ENCODE measurements at places on chromosomes 2 and 18. TPM values are rescaled to one million over a fixed set of nuclear protein-coding genes. Genes with fewer than 3 reads are reported as not detected.

DNA sequence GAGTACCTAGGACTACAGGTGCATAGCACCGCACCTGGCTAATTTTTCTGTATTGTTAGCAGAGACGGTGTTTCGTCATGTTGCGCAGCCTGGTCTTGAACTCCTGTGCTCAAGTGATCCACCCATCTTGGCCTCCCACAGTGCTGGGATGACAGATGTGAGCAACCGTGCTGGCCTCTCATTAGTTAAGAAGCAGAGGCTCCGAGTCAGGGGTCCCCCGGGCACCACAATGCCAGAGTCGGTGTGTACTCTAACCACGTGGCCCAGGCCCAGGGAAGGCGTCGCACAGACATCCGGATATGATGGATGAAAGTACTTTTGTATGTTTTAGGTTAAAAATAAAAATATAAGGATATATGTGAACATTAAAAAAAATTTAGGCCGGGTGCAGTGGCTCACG, 28.3 kb upstream of the HPCAL1 start:
- peaks cover 42% of the 10 kb centered on the region for H3K4me1 ChIP-seq
- no peak overlapping the region for H3K27ac ChIP-seq
- no peaks in the 10 kb centered on the region for H3K27me3 ChIP-seq
- DNase-seq = no peak
- no peaks in the 10 kb centered on the region for H3K36me3 ChIP-seq

- no peaks in the 10 kb centered on the region for H3K36me3 ChIP-seq
- H3K4me1 ChIP-seq = no peaks in the 10 kb centered on the region
- no peak overlapping the region for H3K4me3 ChIP-seq
- no peak for DNase-seq
- no peak overlapping the region for H3K27ac ChIP-seq
- no peaks in the 10 kb centered on the region for H3K27me3 ChIP-seq
Measured at GRCh38 chr18:79542876-79543750, 136.5 kb upstream of the CTDP1 start.

- DNase-seq = no peak
- H3K4me3 ChIP-seq = no peak overlapping the region
- no peaks in the 10 kb centered on the region for H3K4me1 ChIP-seq
- H3K36me3 ChIP-seq = no peaks in the 10 kb centered on the region
Measured at GRCh38 chr2:4762951-4763376, 929.2 kb upstream of the SOX11 start.

DNA sequence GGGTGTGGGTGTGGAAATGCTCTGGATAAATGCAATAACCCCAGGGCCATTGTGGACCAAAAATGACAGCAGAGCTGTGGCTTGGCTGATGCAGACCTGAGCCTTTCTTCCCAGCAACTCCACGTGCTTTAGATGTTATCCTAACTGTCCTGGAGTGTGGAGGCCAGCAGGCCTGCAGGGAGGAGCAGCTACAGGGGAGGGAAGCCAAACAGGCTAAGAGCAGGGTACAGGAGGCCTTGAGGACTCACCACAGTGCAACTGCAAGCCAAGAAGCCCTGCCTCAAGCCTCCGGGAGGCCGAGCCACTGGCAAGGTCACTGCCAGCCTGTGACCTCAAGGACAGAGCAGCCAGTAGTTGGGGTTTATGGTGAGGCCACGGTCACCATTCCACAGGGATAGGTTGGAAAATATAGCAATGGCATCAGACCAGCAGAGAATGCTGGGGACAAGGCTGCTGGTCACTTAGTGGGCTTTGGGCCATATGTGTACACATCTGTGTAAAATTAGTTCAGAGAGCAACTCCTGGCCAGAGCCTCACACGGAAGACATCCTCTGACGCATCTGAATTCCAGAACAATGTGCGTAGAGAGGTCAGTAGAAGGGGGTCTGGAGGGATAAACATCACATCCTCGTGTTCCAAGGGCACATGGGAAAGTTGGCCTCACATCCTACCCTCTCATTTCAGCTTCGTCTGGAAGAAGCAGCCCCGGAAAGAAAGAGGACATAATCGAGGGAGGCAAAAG, 76.2 kb upstream of the UPP2 start:
- no peaks in the 10 kb centered on the region for H3K4me1 ChIP-seq
- H3K4me3 ChIP-seq = no peak overlapping the region
- DNase-seq = no peak
- H3K36me3 ChIP-seq = no peaks in the 10 kb centered on the region
- H3K27ac ChIP-seq = no peak overlapping the region

GRCh38 chr18:652131-652530, 5.3 kb upstream of the TYMS start:
- no peak overlapping the region for H3K27ac ChIP-seq
- H3K4me3 ChIP-seq = no peak overlapping the region
- no peaks in the 10 kb centered on the region for H3K36me3 ChIP-seq
- H3K4me1 ChIP-seq = peaks cover 4% of the 10 kb centered on the region
- DNase-seq = no peak
- H3K27me3 ChIP-seq = no peaks in the 10 kb centered on the region

DNA sequence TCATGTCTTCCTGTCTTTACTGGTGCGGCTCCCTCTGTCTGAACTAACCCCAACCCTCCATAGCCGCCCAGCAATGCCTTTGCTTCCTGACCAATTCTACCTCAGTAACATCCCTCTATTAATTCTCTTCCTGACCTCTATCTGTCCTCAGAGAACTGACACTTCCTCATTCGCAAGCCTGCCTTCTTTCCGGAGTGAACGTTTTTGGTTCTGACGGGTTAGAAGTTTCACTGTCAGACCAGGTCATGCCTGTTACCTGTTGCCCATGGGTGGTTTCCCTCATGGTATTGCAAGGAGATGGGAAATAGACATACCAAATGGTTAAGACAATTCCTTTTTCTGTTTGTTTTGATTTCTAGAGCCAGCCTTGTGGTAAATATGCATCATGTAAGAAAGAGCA, 453.4 kb upstream of the SLC14A2 start:
- no peak overlapping the region for H3K27ac ChIP-seq
- H3K4me1 ChIP-seq = no peaks in the 10 kb centered on the region
- H3K36me3 ChIP-seq = no peaks in the 10 kb centered on the region
- DNase-seq = no peak

DNA sequence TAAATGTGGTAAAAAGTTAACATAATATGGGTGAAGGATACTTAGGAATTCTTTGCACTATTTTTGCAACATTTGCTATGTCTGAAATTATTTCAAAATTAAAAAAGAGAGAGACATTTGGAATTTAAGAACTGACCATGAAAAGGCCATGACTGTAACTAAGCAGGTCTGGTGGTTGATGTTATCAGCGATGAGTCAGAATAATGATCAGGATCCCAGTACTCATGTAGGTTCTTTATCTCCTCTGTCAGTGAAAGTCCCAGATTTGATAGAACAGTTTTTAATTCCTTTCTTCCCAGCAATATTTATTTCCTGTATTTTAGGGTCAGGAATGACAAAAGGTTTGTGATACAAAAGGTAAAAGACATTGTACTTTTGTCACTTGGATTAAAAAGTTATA, 242.4 kb upstream of the ZNF521 start:
- DNase-seq = no peak
- H3K4me1 ChIP-seq = no peaks in the 10 kb centered on the region
- H3K27ac ChIP-seq = no peak overlapping the region
- no peak overlapping the region for H3K4me3 ChIP-seq

DNA sequence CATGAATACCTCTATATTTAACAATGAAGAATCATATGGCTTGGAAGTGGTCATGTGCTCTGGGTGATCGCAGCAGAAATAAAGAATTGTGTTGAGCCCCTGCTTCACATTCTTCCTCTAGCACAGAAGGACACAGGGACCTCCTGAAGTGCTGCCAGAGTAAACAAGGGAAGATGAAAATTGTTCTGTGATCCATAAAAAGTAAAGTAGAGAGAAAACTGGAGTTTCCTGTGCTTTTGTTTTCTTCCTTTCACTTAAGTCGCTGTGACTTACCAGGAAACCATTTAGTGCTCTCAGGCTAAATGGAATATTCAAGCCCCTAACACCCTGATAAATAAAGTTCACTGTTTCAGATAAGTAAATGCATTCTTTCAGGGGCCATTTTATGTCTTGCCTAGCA, 1173.6 kb upstream of the CHAC2 start:
- H3K27ac ChIP-seq = no peak overlapping the region
- no peaks in the 10 kb centered on the region for H3K36me3 ChIP-seq
- no peak for DNase-seq
- no peaks in the 10 kb centered on the region for H3K4me1 ChIP-seq

DNA sequence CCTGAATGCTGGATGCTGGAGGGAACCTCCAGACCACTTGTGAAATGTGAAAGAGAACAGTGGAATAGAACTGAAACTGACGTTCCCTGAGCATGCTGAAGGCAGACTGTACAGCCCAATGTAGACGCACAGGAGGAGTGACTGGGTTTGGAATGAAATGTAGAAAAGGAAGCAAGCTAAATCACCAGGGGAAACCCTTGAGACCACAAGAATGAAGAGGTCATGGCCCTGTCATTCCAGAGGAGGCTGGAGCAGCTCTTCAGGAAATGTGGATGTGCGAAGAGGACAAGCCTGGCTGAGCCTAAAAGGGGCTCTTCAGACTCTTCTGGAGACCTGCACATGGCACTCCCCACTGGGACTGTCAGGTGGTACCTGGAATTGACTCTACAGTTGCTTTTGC, 118.5 kb upstream of the ALPP start:
- no peak overlapping the region for H3K27ac ChIP-seq
- no peak for DNase-seq
- H3K4me1 ChIP-seq = no peaks in the 10 kb centered on the region
- no peak overlapping the region for H3K4me3 ChIP-seq
- peaks cover 20% of the 10 kb centered on the region for H3K36me3 ChIP-seq

GRCh38 chr2:187403568-187404260, 44.3 kb downstream of the CALCRL start:
- no peak for DNase-seq
- no peaks in the 10 kb centered on the region for H3K27me3 ChIP-seq
- no peaks in the 10 kb centered on the region for H3K4me1 ChIP-seq
- no peak overlapping the region for H3K27ac ChIP-seq

Gene KIAA2012
- total RNA-seq = not detected

Gene ALPP
- 0.30 TPM for total RNA-seq

Gene BOLL
- total RNA-seq = not detected

Gene FAM110C
- total RNA-seq = 8.5 TPM

Gene UGT1A9
- total RNA-seq = not detected

Measured in natural killer cell (primary cell).